Left forelimb (tissue), 1 donor: ENCODE measurements at places on chromosomes 4 and X.

- DNase-seq = no peak
These were observed 446.7 kb upstream of the TENM3 start for GRCh38 chr4:181796502-181796901.

DNA sequence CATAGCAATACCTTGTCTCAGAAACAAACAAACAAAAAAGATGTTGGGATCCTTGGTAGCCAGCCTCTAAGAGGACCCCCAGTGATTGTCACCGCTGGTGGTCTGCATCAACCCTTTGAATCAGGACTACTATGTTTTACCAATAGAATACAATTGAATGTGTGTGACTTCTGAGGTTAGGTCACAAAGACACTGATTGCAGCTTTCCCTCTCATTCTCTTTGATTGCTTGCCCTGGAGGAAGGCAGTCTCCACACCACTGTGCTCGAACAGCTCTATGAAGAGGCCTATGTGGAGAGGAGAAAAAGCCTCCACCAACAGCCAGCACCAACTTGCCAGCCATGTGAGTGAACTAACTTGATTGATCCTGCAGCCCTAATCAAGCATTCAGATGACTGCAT lies 2.8 kb upstream of the SMIM14 start:
- no peak for DNase-seq

DNA sequence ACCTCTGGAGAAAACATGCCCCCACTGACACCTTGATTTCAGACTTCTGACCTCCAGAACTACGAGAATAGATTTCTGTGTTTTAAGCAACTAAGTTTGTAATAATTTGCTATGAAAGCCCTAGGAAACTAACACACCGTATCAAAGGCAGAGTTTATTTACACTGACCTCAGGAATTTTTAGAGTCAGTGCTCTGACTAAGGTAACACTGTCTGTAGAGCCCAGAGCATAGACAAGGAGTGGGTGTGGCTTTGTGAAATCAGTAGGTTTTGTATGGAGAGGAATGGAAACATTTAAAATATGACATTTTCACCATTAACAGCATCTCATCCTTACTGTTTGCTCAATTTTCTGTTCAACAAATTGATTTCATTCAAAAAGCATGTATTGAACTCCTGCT lies 764.4 kb upstream of the PCDH10 start:
- DNase-seq = no peak

DNA sequence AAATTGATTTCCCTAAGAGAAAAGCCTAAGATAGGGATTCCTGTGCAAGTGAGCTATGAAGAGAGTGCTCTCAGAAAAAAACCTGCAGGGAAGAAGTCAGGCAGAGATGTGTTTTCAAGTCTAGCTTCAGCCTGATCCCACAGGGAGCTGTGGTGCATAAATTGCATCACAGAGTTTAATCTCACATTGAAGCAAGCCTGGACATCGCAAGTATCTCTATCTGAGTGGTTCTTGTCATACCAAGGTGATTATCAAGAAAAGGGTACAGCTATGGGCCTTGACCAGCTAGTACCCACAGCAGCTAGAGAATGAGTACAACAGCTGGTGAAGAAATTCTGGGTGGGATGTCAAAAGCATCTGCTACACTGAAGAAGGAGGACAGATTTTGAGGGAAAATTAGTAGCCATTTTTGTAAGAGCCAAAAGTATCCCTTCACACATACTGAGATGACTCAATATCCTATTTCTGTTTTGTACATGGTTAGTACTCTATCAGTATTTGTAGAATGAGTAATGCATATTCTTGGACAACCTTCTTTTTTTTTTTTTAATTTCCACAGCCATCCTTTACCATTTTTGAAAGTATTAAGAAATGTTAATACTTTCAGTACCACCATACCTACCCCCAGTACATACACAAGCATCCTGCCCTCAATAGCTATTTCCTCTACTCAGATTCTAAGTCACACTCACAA lies 708.9 kb downstream of the IL1RAPL1 start:
- DNase-seq = no peak

DNA sequence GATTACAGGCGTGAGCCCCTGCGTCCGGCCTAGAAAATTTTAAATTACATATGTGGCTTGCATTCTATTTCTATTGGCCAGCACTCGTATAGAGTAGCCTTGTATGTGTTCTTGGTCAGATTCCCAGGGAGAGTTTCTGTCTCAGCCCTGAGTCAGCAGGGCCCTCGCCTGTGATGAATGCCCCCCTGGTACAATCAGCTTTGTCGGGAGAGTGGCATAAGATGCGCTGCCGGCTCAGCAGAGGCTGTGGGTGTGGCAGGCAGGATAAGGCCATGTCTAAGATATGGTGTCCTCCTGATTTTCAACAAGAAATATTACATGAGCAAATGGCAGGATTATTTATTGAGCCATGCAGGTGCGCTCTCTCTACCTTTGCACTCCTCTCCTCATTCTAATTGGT lies 1.6 kb upstream of the REELD1 start:
- no peak for DNase-seq

GRCh38 chr4:5709207-5709575 lies 832 bp upstream of the EVC2 start:
- DNase-seq = peak; percentile 75
